ENCODE measurements at places on chromosomes 11 and 22. TPM values are rescaled to one million over a fixed set of nuclear protein-coding genes. Genes with fewer than 3 reads are reported as not detected.

DNA sequence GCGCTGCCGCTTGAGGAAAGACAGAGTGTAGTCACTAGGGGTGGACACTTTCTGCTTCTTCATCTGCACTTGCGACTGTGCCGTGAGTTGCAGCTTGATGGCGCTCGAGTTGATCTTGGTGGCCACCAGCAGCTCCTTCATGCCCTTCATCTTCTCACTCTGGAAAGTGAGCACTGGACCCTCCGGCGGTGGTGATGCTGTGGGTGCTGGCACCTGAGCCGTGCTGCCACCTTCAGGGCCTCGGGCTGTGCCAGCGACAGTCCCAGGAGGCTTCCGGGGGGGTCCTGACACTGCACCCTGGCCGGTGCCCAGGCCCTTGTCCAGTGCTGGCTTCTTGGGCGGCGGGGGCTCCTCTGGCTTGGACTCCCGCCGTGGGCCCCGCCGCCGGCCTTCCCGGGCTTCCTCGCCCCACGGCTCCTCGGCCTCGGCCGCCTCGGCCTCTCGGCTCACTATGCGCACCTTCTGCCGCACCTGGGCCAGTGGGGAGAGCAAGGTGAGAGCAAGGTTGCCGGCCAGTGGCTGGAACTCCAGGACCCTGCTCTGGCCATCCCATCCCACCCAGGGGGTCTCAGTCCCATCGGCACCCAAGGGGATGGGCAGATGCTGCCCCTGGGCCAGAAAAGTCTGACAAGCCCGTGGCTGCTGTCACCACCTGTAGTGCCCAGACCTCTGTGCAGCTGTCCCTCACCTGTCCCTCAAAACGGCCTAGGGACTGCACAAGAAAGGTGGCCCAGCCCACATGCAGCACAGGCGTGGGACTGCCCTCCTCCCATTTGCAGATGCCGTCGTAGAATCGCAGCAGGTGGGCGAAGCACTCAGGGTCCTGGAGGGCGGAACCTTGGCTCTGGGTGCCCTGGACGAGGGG lies 1.6 kb upstream of the MAP4K2 start:
- no peak for DNase-seq

The INSC gene
- not detected for polyA plus RNA-seq

DNA sequence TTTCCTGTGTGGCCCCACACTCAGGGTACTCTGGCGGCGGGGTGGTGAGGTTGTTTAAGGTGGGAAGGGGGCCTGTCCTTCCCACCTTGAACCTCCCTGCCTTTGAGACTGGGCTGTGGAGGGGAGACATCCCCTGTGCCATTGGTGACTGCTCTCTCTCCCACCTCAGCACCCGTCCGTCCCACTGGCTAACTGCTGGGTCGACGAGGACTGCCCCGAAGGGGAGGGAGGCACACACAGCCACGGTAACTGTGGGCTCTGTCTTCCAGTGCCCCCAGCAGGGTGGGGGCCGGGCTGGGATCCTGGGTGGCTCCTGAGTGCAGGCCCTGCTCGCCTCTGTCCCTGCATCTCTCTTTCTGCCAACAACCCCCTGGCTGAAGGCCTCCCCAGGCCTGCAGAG lies 7.5 kb downstream of the P2RX6 start:
- no peak for DNase-seq

DNA sequence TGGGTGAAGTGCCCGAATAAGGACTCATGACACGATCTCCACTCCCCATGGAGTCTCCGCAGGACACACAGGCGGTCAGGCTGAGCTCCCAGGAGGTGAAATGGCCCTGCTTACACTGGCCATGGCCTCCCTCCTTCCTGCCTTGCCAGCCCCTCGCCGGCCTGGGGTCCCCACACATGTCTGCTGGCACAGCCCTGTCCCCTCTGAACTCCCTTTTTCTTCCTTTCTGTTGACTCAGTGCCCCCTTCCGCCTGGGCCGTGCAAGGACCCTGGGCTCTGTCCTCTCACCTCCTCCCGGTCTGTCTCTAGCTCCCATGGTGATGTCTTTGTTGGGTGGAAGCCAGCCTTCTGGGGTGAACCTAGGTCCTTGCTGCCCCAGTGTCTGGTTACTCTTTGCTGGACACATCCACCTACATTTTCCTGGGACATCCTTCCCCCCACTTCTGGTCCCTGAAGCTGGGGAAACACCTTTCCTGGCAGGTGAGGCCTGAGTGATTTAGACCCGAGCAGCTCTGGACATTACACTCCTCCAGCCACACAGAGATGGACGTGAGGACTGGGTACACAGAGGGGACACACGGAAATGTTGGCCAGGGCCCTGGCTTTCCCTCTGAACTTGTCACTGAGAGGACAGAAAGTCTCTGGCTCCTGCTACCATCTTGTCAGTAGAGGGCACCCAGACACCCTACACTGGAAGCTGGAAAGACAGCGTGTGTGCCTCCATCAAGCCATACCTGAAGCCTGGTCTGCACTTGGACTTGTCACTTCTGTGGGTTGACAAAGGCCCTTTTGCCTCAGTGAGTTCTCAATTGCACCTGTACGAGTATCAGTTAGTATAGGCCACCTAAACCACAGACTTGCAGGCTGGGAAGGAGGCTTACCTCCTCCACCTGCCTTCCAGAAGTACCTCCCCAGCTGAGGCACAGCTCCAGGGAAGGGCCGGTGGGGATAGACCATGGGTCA lies 864.3 kb downstream of the TBC1D22A start:
- no peak for DNase-seq

- no peak for DNase-seq
These were observed 49.5 kb downstream of the IGLL5 start for GRCh38 chr22:22936915-22937656.

DNA sequence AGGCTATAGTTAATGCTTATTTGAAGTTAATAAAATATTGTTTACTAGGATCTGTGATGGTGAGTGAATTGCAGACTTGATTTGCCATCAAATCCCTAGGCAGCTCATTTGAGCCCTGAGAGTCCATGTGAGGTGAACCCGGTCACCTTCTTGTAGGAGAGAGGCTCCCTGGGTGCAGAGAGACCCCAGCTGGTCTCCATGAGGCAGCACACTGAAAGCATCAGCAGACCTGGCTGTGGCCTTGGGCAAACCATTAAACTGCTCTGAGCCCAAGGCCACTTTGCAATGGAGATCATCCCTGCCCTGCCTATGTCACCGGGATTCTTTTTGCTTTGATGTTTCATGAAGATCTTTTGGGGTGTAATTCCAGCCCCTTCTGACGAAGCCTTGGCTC lies 125.2 kb downstream of the MICAL2 start:
- DNase-seq = no peak

DNA sequence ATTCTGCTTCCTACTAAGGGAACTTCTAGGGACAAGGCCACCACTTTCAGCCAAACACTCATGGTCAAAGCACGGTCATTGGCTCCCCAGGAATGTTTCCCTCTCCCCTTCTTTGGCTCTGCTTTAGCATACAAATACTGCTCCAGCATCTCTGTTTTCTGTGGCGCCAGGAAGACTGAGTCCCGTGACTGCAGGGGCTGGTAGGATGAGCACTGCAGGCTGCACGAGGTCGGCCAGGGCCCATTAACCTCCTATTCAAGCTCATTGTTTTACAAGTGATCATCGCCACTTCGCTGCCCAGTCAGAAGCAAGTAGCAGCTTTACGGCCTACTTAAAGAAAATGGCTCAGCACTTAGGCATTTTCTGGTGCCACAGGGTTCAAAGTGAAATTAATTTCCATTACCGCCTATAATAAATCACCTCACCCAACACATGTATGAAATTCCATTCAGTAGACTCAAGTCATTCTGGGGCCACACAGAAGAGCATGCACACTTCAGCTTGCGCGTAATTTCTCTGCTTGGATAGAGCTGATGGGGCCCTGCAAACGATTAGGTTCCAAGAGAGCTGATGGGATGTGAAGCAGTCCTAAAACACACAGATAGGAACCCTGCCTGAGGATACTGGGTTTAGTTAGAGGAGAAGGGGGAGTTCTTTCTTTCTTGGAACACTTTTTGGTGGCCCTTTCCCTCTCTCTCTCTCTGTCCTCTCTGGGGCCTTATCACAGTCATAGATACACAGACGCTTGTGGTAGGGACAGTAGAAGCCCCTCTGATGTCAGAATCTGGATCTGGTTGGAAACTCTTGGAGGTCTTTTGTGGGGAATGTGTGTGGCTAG lies 173.7 kb downstream of the KIF18A start:
- peak; percentile 48 for DNase-seq

The KCNQ1 gene
- polyA plus RNA-seq = 0.07 TPM

DNA sequence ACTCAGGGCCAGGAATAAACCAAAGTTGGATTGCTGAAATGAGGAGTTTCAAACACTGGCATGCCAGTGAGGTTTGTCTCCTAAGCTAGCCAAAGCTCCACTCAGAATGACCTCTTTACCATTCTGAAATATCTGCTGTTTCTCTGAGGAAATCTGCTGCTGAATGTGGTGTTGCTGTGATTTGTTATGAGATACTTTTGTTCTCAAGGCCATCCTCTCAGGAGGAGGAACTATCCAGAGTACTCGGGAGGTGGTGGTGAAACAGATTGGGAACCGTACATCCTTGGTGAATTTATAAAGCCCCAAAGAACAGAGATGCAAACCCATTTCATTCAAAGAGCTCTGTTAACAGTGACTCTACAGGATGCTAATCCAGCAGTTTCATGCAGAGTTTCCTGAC lies 50.5 kb downstream of the BDNF start:
- DNase-seq = no peak

GRCh38 chr11:22192289-22192641 lies 620 bp upstream of the ANO5 start:
- no peak for DNase-seq

- no peak for DNase-seq
These were observed 13.3 kb downstream of the GGTLC2 start for GRCh38 chr22:22657712-22658111.

The TKFC gene
- 34.0 TPM for polyA plus RNA-seq

GRCh38 chr22:43722444-43722843 lies 89.7 kb downstream of the EFCAB6 start:
- DNase-seq = no peak

The MMP3 gene
- not detected for polyA plus RNA-seq

- no peak for DNase-seq
These were observed 92.5 kb downstream of the CEP164 start for GRCh38 chr11:117420143-117420485.

The KDM4E gene
- polyA plus RNA-seq = not detected

GRCh38 chr11:128367573-128367972 lies 219.8 kb downstream of the ETS1 start:
- no peak for DNase-seq

GRCh38 chr11:58434217-58434616 lies 6.3 kb upstream of the OR5B2 start:
- no peak for DNase-seq

DNA sequence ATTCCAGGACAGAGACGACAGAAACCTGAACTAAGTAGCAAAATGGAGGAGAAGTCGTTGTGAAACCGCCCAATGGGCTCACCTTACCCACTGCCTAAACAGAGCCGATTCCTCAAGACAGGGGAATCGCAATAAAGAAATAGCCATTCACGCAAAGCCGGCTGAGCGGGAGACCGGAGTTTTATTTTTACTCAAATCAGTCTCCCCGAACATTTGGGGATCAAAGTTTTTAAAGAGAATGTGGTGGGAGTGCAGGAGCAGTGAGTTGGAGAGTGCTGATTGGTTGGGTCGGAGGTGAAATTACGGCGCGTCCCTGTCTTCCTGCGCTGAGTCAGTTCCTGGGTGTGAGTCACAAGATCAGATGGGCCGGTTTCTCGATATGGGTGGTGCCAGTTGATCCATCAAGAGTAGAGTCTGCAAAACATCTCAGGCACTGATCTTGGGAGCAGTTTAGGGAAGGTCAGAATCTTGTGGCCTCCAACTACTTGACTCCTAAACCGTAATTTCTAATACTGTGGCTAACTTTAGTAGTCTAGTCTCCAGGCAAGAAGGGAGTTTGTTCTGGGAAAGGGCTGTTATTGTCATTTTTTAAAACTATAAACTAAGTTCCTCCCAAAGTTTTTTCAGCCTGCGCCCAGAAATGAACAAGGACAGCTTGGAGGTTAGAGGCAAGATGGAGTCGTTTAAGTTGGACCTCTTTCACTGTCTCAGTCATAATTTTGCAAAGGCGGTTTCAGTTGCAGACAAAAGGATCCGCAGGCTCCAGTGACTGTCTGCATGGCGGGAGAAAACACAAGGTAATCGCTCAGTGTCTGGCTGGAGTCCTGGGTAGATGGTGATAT lies 34.1 kb downstream of the OR4D9 start:
- DNase-seq = peak; percentile 23

The SYT13 gene
- not detected for polyA plus RNA-seq

DNA sequence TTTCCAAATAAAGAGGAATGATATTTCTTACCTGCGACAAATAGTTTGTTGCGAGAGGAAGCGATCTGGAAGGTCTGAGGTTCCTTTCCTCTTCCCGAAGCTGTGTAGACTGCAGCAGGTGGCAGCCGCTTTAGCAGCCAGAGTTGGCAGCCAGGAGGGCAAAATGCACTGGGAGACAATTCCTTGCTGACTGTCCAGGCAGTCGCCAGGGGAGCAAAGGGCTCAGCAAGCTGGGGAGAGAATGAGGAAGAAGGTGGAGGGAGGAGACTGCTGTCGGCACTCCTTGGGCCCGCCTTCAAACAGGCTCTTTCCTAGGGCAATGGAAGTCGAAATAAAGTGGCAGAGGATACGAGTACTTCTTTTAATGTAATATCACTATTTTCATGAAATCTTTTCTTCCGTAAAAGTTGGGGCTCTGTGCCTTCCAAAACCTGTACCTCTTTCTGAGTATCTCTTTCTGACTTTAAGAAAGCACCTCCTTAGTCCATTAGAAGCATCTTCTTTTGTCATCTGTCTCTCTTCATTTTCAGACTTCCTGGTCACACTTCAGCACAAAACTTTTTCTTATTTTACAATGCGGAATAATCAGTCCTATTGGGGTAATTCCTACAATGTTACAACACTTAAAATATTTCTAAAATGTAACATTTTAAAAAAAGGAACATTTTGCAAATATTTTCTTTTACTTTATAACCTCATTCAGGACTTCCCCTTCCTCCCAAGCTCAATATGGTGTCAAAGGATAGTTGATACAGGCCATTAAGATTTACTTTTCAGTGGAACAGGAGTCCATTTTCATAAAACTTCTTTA lies at the start of gene IL18:
Gene IL18, minus strand, starts transcription at position 220 of the 811 bp plus-strand sequence. CDS start 9,041 bp downstream, outside the sequence.
- DNase-seq = no peak

DNA sequence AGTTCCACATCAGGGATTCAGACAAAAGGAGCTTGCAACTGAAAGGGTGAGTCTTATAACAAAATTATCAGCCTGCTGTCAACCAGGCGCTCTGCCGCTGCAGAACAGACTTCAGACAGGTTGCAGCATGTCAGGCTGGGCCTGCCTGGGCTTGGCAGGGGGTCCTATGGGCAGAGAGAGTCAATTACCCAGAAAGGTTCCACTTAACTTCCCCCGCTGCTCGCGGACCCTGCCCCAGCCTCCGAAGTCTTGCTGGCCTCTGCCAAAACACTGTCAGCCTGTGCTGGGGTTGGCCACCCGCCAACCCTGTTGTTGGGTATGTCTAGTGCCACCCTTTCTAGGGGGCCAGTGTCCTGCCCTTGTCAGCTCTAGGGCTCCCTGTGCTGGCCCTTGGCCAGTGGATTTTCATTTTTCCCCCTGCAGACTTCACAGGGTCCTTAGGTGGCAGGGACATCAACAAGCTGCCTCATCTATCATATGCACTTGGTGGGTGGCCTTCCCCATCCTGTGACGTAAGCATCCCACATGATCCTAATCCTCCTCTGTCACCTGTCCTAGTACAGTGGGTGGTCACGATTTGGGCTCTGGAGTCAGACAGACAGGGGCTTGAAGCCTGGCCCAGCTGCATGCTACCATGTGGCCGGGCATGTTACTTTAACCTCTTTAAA lies 166.5 kb upstream of the CADM1 start:
- DNase-seq = no peak

The TRIM3 gene
- 22.2 TPM for polyA plus RNA-seq

Data from endothelial cell of umbilical vein (primary cell).